NCI-H1048 (cell line): ENCODE measurements at places on chromosomes 13 and 19.
A peak's percentile ranks its signal among the peaks of the same experiment; 100 is the strongest.

GRCh38 chr19:36528921-36529518 lies 949 bp upstream of the ZNF260 start:
- no peak for DNase-seq

DNA sequence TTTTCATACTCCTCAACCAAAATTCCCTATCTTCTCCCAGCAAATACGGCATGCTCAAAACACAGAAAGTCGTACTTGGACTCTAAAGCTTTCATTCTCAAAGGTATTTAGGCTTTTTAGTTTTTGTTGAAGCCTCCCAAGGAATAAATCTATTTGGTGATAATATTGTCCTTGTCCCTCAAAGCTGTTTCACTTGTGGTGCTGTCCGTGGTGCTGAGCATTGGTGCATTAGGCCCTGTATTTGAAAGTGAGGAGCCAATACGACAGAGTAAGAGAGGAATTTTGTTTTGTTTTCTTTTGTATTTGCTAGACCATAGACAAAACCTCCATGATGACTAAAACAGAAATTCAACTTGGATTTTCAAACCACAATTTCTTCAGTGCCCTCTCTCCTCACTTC lies 3.2 kb upstream of the LGALS13 start:
- no peak for DNase-seq

DNA sequence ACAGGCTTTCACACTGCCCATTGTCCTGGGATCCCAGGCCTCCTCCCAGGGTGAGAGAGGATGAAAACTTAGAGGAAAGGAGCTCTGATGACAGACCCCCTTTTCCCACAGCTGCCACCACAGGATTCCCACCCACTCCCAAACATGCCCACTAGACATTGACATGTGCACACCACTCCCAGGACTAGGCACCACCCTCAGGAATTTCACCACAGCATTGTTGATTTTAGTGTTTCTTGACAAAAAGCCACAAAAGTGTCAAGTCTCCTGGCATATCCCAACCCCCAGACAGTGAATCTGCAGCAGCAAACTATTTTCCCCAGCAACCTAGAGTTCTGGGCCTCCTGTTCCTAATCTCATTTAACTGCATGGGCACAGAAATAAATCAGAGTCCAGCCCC lies 10.1 kb downstream of the ZNF714 start:
- DNase-seq, result no peak

DNA sequence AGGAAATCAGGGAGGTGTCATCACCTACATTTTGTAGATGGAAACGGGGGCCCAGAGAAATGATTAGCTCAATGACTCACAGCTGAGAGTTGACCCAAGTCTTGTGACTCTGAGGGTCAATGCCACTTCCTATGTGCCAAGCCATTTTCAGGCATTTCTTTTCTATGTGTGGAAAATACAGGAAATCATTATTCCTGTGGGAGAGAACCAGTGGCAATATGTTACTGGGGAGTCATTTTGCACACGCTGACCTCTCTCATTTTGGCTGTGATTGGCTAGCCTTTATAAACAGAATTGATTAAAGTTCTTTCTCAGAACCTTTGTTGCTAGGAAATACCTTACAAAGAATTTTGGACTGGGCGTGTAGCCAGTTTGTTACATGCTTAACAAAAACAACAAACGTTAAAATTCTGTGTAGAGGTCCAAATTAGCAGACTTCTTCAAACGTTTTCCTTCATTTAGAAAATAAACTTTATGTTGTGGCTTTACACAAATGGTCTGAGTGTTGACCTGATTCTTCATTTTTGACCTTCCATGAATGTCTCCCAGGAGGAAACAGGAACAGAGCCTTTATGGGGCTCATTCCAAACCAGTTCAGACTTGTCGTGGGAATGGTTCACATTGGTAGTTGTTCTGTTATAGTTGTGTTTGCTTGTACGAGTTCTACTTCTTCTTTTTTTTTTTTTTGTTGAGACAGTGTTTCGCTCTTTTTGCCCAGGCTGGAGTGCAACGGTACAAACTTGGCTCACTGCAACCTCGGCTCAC lies 11.4 kb downstream of the PCCA start:
- no peak for DNase-seq

GRCh38 chr13:36148446-36148845 lies 17.3 kb upstream of the DCLK1 start:
- no peak for DNase-seq

- peak; percentile 12 for DNase-seq
Observed at GRCh38 chr13:45142440-45143345, 22.4 kb downstream of the GTF2F2 start.
